ENCODE measurements at places on chromosomes 1 and 21.

DNA sequence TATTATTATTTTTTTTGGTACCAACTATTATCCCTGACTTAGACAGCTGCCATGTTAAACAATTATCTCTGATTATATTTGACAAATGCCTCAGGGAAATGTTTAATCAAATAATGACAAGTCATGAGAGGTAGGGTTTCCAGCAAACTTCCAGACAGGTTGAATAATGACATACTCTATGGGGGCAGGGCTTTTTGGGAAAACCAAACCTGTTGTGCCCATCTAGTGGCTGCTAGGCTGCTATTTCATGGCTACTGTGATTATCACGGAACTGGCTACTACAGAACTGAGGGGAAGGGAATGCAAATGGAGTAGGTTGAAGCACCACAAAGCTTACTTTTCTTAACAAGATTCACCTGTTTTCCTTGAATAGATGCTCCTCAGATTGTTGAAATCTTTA is 77.6 kb downstream of the DUSP10 start:
- no peak for DNase-seq

GRCh38 chr1:28833381-28833780 is 21.4 kb downstream of the OPRD1 start:
- DNase-seq, result no peak

DNA sequence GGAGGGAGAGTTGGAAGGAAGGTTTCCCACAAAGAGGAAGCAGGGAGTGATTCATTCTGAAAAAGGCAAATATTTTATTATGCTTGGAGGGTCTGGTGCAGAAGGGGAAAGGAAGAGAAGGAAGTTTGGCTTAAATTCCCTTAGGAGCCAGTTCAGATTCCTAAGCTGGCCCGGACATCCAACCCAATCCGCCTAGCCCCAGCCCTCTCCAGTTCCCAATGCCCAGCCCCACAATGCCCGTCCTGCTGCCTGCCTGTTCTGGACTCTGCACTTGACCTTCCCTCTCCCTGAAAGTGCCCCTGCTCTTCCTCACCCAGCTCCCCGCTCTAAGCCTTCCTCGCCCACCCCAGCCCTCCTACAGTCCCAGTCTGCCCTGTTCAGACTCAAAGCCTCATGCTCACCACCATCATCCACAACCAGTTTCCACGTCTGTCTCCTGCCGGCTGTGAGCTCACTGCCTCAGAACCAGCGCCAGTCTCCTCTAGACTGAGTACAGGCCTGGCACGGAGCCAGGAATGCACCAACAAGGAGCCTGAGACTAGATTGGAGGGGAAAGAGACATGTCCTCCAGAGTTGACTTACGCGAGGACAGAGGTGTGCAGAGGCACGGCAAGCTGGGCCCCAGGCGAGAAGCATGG is 18.9 kb downstream of the CAPN2 start:
- no peak for DNase-seq

DNA sequence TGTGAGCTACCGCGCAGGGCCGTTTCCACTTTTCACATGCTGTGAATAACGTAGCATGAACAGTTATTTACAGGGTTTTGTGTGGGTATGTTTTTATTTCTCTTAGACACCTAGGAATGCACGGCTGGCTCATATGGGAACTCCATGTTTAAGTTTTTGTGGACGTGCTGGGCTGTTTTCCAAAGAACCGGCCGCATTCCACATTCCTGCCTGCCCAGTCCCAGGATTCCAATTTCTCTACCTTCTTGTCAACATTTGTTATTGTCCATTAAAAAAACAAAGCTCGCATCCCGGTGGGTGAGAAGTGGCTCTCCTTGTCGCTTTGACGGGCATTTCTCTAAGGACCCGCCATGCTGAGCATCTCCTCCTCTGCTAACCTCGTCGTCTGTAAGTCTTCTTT is 47.1 kb upstream of the LRRC3 start:
- DNase-seq, result no peak

DNA sequence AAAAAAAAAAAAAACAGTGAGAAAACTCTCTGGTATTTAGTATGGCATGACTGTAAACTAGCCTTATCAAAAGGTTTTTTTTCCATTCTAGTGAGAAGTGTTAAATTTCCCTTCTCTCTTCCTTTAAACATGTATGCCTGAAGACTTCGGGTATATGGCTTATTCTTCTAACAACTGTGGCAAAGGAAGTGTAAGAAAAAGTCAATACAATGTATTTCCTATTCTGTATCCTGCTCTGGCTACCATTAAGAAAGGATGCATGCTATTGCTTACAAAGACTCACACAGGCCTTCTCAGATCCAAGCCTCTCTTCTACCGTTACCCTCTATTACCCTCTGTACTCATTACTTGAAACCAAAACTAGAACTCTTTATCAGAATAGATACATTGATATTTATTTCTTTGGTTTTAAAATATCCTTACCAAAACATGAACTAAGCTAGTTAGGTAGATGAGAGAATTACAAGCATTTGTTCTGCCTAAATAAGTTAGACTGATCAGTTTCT is 8.4 kb downstream of the CEPT1 start:
- DNase-seq, result no peak

DNA sequence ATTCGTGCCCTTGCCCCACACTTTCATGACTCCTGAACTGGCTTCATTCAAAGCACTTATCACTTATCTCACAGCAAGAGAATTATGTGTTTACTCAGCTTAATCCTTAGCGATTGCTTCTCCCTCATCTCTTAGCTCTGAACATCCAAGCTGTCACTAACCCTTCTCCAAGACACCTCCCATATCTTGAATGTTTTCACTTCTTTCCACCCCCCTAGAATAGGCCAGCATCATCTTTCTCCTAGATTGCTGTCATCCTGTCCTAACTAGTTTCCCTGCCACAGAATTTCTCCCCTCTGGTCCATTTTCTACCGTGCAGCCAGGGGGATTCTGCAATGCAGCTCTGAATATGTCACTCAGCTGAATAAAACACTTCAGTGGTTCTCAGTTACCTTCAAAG is 68.6 kb upstream of the SPATA6 start:
- no peak for DNase-seq

- DNase-seq, result no peak
Measured at GRCh38 chr1:19457607-19458006, 27.7 kb downstream of the CAPZB start.

DNA sequence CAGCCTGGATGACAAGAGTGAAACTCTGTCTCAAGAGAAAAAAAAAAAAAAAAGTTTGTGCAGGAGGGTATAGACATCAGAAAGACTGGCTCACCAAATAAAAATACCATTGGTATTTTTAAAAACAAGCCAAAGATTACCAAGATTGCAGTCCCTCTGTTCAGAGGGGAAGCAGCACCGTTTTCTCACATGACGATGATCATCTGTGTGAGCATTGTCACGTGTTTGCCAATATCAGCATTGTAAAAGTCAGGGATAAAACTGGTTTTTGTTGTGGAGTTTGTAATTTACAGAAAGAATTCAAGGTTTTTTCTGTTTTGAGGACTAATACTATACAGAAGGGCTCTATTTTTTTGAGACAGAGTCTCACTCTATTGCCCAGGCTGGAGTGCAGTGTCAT is 26.5 kb downstream of the ZNF362 start:
- no peak for DNase-seq

DNA sequence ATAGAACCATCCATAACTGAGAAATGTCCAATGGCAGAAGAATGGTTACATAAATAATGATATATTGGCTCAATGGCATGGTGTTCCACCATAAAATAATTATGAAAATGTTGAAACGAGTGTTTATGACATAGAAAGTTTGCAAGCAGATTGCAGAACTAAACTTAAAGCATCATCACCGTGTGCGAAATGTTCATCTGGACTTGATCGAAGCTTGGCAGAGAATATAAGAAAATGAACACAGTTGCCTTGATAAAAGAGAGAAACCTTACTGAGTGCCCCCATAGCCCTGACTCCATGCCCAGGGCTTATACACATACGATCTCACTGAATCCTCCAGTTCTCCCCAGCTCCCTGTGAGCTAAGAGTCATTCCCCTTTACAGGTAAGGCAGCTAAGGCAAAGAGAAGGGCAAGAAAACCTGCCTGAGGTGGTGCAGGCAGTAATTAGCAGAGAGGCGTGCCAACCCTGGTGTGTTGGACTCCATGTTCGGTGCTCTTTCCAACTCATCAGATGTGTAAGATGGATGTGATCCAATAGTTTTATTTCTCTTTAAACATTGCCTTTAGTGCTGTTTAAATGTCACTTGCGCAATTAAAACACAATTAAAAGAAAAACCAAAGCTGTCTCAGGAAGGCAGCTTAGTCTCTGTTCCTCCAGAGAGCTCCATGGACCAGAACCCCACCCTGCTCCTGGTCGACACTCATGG is 21.8 kb upstream of the SPOCD1 start:
- no peak for DNase-seq

GRCh38 chr1:81296601-81297000 is 504.1 kb upstream of the ADGRL2 start:
- DNase-seq, result no peak

DNA sequence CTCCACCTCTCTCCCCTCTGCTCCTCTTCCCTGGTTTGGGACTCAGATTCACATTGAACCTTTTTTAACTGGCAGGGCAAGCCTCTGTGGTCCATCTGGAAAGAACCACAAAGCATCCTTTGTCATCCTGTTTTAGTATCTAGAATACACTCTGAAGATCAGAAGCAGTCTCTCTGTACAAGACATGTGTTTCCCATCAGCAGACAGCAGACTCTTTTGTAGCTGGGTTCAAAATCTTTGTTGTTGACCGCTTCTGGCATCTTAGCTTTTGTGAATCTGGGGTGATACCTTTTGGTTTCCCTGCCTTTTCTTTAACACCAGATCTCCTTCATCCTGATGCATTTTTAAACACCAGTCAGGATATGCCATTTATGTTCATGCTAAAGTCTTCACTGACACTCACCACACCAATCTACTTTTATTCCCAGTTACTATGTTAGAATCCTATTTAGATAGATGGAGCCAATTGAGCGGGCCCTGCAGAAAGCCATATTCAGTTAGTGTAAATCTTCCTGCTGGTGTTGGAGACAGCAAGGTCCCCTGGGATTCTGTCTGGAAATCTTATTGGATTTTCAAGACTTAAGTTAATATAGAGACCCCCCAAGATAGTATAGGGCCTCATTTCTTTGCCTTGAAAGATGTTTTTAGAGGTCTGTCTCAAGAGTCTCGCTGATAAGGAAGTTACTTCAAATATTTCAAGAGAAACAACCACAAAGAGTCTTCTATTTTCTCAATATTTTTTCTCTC is 51.1 kb downstream of the ST6GALNAC3 start:
- DNase-seq, result no peak

DNA sequence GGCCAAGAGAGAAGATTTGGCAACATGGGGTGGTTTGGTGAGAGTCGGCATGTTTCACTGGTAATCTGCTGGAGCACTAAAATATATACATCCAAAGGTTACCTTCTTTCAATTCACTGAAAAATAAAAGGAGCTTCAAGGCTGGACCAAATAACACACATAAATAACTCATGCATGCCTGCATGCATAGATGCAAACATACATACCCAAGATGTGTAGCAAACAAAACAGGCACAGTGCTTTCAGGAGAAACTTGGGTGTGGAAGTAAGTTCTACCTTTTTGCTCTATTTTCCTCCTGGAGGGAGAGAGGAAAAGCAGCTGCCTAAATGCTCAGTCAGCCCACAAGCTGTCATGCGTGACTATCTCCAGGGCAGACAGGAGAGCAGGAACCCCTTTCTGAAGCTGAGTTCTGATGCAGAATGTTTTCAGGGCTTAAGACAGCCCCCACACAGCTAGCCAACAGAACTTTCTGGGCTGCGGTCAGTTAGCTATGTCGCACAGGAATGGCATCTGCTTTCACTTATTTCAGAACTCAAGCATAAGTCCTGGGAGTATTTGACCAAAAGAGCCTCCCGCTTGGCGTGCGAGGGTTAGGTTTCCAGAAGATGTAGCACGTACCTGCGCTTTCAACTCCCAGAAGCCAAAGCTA is 166.2 kb downstream of the TOMM20 start:
- no peak for DNase-seq

GRCh38 chr1:20318971-20319370 is 28.3 kb downstream of the VWA5B1 start:
- DNase-seq, result no peak

- no peak for DNase-seq
Measured at GRCh38 chr1:160260406-160261382, 1.7 kb downstream of the DCAF8 start.
